ENCODE measurements at places on chromosomes 3 and 15.

DNA sequence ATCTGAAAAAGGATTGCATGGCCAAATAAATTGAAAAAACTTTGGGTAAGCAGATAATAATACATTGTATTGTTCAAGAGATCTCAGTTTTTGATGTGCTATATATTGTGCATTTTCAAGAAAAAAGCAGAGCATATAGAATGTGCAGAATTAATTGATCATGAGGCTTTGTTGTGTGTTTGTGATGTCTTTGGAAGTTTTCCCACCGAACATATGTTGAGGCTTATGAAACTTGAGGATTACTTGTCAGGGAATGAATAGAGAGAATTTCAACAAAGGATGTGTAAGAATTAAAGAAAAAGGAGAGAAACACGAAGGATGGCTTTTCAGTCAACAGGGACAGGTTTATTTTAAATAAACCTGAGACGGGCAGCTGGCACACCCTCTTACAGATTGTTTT, 232.5 kb upstream of the POU1F1 start:
- no peak for DNase-seq

DNA sequence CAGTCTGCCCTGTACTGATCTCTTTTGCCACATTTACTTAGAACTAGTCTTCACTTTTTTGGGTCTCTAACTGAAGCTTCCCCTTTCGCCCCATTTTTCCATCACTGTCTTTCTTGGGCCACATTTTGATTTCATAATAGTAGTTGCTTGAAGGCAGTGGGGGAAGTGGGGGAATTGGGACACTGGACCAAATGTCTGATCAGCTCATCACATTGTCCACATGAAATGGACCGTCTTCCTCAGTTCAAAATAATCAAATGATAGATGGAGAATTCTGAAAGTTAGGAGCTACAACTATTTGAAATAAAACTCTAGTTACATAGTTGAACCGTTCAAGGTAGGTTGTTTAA, 747 bp downstream of the PDCD6IP start:
- DNase-seq, result no peak

DNA sequence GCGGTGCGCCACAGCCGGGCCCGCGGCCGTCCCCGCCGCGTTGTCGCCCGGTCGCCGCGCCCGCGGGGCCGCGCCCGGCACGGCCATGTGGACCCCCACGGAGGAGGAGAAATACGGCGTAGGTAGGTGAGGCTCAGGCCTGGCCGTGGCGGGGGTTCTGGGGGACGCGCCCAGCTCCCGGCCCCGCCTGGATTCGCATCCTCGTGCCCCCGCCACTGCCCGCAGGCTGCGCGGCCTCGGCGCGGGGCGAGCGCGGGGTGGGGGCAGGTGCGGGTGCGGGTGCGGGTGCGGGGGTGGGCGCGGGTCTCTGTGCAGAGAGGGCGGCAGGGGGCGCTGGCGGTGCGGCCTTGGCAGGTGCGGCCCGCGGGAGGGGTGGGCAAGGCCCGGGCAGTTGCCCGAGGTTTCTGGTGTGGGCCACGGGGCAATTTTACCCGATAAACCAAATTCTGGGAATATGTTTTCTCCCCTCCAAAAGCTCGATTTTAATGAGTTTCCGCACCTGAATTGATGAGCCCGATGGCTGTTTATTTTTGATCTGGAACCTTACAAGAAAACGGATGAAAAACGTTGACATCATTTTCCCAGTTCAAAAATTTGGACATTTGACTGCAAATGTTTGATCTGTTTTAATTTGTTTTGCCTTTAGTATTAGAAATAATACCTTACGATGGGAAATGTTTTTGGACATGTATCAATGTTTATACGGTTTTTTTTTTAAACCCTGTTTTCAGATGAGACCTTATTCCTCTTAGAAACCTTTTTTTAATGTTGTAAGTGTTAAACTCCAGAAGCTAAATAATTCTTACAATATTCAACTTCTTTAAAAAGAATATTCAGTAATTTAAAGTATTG, 678 bp downstream of the DOCK3 start:
- DNase-seq, result peak; percentile 9

DNA sequence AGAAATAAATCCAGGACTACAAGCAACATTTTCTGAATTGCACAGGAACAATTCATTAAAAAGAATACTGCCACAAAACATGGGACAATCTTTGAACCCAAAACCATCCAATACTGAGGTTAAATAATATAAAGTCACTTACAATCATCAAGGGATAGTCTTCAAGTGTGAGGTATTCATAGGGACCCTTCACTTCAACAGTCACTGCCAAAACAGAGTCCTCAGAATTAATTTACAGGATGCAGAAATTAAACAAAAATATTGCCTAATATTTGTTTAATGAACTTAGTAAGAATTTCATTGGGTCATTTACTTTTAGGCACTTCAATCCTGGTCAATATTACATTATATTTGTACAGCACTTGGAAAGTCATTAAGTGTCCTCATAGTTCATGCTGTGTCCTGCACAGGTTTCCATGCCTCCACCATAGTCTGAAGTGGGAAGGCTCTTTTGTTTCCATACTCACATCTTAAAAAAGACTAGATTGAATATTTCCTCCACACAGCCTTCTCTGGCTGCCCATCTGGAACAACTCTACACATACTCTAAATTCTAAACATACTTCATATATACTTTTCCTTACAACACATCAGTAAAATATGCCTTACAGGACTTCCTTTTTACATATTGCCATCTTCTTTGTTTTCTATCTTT, 31.6 kb upstream of the VPS39 start:
- no peak for DNase-seq

- no peak for DNase-seq
Measured at GRCh38 chr3:65666448-65667091, 372.1 kb downstream of the MAGI1 start.

DNA sequence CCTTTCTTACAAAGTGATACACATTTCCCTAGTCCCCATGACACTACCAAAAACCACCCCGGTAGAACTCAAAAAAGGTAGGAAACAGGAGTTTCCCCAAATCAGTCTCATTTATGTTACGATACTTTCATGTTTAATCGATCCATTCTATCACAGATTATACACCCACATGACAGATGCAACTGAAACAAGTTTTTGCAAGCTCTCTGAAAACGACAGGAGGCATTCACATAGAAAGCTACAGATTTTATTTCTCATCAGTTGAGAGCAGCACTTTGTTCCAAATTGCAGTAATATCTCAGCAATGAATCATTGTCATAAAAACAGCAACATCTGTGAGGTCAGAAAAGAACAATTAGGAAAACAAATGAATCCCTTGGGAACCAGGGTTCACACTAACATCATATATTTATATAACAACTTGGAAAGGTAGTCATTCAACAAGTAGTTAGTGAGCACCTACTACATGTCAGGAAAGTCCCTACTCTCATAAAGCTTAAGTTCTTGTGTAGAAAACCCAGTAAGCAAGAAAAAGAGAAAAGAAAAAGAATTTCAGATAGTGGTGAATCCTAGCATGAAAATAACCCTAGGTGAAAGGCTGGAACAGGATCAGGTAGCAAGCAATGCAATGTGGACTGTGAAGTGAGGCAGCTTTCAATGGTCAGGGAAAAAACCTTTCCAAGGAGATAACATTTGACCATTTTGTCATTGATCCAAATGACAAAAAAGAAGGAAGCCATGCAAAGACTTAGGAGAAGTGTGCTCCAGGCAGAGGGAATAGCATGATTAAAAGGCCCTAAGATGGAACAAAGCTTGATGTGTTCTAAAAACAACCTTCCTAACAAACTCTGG, 8.3 kb downstream of the PLD1 start:
- DNase-seq, result no peak

DNA sequence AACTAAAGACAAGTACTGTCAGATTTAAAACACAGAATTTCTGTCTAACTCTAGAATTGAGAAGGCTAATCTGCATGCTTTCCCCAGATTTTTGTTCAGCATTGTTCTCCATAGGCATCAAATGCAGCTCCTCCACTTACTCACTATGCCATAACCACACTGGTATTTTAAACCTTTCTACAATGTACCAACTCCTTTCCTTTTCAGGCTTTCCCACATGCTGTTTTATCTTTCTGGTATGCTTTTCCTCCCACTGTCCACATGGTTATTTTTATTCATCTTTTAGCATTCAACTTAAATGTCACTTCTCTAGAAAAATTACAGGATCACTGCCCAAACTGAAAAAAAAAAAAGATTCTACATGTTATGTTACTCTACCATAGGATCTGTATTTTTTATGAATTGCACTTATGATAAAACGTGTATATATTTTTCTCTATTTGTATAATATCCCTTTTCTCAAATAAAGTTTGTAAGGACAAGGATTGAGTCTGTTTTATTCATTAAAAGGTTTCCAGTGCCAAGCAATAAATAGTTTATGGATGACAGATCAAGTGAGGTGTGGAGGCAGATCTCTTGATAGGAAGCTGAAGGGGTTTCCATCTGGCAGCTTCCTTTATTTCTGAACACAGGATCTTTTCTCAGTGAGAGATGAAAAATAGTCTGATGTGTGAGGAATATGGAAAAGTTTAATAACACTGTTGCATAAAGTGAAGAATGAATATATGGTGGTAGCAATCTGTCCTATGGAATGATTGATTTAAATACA, 1064.5 kb downstream of the ZPLD1 start:
- no peak for DNase-seq

GRCh38 chr3:62529230-62529629, 155.9 kb upstream of the FEZF2 start:
- no peak for DNase-seq

GRCh38 chr3:146390957-146391356, 78.4 kb downstream of the PLSCR2 start:
- no peak for DNase-seq

DNA sequence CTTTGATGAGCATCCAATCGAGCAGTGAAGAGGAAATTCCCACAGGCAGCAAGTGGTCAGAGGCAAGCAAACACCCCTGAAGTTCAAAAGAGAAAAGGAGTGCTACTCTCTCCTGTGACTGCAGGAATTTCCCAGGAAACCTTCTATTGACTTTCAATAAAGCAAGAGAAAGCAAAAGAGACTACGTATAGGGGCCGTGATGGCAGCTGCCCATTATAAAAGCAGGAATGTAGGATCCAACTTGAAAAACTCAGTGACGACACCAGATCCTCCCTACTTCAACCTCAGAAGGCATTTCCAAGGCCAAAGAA, 53.1 kb upstream of the IP6K2 start:
- DNase-seq, result no peak

DNA sequence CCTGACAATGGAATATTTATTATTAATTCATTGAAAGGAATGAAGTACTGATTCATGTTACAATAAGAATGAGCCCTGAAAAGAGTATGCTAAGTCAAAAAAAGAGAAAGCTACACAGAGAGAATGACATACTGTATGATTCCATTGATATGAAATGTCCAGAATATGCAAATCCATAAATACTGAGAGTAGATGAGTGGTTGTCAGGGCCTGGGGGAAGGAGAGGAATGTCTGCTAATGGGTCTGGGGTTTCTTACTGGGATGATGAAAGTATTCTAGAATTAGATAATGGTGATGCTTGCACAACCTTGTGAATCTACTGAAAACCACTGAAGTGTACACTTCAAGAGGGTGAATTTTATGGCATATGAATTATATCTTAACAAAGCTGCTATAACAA, 79.9 kb upstream of the HACD2 start:
- no peak for DNase-seq

- DNase-seq, result no peak
Measured at GRCh38 chr3:25064681-25065080, 363.4 kb upstream of the RARB start.

- DNase-seq, result no peak
Measured at GRCh38 chr3:126477061-126477380, 1.3 kb upstream of the ZXDC start.

GRCh38 chr3:170712798-170713197, 126.9 kb upstream of the SLC7A14 start:
- no peak for DNase-seq

DNA sequence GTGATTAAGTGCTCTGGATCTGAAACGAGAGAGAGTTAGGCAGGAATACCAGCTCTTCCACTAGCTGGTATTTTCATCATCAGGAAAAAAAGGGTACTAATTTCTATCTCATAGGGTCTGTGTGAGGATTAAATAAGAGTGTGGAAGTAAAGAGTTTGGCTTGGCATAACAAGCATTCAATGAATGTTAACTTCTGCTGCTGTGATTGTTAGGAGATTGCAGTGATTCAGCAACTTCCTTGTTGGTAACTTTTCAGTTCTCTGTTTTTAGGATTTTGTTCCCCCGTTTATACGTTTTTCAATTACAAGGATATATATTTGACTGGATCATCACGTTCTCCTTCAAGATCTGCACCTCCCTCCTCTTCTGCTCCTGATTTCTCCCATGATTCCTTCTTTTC, 65.9 kb upstream of the MYO5C start:
- no peak for DNase-seq

DNA sequence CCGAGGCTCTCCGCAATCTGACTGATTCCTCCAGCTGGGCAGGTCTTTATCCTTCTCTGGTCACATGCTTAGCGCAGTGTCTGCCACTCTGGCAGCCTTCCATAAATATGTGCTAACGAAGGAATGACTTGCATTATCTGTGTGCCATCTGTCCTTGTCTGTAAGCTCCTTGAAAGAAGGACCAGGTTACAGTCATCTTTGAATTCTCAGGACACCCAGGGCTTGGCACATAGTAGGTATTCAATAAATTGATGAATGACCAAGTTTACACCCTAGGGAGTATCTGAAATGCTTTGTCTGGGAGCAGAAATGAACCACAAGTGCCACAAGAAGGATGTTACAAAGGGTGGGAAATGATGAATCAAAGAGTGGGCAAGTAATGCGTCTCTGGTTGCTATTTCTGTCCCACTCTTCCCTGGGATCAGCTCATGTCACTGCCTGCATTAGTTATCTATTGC, 16.5 kb upstream of the FAM3D start:
- no peak for DNase-seq

DNA sequence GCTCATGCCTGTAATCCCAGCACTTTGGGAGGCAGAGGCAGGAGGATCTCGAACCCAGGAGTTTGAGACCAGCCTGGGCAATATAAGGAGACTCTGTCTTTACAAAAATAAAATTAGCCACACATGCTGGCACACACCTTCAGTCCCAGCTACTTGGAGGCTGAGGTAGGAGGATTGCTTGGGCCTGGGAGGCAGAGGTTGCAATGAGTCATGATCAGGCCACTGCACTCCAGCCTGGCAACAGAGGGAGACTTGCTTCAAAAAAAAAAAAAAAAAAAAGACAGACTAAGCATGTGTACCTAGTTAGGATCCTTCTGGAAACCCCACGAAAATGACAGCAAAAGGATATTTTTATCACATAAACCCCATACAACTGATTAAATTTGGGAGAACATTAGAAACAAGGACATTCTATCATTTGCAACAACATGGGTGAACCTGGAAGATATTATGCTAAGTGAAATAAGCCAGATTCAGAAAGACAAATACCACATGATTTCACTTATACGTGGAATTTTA, 44.9 kb downstream of the METTL6 start:
- no peak for DNase-seq

DNA sequence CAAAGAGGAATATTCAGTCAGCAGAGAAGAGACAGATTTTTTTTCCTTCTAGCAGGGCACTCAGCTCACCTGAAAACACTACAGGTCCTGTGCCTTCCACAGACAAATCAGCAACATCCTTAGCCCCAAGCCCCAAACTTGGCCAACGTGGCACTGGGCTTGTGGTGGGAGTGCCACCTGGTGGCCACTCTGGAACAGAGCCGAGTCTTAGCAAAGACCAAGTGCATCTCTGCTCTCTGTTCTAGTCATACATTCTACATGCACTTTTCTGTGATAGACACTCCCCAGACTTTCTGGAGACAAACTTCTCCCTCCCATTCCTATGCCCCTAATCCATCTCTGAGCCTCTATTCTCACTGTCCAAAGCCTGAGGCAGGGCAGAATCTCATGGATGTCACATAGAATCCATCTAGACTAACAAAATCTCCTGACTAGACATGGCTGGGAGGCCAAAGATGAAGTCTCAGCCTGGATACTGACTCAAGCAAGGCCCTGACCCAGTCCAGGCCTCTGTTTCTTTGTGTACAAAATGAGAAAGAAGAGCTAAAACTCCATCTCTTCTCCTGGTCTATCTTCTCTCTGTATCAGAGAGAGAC, 5.1 kb upstream of the SEMA7A start:
- DNase-seq, result peak; percentile 7

Data from NCI-H1930 (cell line).